ENCODE measurements at places on chromosomes 6 and 20.
A peak's percentile ranks its signal among the peaks of the same experiment; 100 is the strongest.

DNA sequence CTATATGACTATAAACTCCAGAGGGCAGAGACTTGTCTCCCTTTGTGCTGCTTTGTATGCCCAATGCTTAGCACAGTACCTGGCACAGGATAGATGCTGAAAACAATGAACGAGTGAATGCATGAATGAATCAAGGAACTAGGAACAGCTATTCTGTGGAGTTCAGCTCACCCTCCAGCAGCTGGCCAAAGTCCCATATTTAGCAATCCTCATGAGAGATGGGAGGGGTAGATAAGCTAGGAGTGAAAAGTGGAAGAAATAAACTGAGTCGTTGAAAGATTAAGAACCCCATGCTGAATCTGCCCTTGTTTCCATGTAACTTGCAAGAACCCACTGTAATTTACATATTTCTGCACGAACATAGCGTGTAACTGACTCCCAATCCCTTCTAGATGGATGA, 106.5 kb downstream of the MAFB start:
- no peak for DNase-seq

DNA sequence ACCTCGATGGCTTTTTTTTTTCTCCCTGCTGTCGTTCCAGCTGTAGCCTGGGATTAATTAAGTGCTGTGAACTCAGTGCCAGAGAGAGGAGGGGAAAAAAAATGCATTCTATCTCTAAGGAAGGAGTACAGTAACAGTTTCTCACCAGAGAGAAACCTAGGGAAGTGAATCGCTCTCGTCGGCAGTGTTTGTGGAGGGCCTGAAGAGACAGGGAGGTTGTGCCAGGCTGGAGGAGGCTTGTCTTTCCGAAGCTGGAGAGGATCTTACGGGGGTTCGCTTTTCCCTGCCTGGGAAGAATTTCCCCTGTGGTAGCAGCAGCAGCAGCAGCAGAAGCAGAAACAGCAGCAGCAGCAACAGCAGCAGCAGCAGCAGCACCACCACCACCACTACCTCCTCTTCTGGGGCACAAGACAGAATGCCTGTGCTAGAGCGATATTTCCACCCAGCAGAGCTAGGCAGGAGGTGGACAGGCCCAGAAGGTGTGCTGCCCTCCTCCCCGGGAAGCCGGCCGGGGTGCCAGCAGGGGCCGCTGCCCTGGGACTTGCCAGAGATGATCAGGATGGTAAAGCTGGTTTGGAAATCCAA, 186.5 kb downstream of the PDE7B start:
- DNase-seq, result no peak

DNA sequence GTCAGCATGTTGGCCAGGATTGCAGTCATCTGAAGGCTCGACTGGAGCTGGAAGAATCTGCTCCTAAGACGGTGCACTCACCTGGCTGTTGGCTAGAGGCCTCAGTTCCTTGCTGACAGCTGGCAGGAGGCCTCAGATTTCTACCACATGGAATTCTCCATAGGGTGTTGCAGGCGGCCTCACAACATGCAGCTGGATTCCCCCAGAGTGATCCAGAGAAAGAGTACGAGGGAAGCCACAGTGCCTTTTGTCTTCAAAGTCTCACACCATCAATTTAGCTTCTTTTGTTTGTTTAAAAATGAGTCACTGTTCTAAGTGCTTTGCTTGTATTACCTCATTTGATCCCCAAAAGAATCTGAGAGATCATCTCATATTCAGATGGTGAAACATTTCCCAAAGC, 65.5 kb upstream of the FYN start:
- DNase-seq, result no peak

- peak; percentile 40 for DNase-seq
Measured at GRCh38 chr6:37029249-37029971, 24.0 kb downstream of the FGD2 start.

- DNase-seq, result peak; percentile 4
Measured at GRCh38 chr6:122869437-122870024, 80.5 kb downstream of the SMPDL3A start.

GRCh38 chr6:140040396-140040795, 665.9 kb upstream of the CITED2 start:
- no peak for DNase-seq

- no peak for DNase-seq
Measured at GRCh38 chr20:31842471-31843157, 2.8 kb downstream of the FOXS1 start.

DNA sequence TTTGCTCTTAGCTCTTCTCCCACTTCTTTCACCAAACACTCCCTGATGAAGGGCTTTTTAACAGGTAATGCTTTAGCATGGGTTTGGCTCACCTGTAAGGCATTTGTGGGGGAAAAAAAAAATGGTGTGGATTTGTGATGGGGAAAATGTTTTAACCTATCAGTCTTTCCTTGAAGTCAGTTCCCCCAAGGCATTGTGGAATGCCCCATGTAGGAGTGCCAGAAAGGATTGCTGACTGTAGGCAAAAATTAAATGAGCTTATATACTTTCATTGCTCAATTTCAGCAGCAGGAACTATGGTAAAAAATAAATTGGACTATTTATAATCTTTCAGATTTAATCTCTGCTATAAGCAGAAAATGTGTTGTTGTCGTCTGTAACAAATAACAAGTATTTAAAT, 10.6 kb upstream of the SASH1 start:
- no peak for DNase-seq

DNA sequence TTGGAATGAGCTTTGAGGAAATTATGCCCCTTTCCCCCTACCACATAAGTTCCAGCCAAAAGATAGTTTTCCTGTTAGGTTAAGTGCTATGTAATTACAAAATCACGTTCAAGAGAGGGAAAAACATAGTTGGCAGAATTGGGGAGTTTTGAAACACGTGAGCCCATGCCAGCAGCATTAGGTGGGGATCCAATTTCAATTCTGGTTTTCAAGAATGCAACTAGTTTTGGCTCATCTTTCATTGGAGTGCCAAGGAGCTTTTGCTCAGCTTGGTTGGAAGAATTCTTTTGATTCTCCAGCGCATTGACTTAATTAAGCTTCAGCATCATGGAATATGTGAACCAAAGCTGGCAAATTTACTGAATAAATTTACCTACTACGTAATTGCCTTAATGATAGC, 95.9 kb downstream of the SAMD5 start:
- no peak for DNase-seq

DNA sequence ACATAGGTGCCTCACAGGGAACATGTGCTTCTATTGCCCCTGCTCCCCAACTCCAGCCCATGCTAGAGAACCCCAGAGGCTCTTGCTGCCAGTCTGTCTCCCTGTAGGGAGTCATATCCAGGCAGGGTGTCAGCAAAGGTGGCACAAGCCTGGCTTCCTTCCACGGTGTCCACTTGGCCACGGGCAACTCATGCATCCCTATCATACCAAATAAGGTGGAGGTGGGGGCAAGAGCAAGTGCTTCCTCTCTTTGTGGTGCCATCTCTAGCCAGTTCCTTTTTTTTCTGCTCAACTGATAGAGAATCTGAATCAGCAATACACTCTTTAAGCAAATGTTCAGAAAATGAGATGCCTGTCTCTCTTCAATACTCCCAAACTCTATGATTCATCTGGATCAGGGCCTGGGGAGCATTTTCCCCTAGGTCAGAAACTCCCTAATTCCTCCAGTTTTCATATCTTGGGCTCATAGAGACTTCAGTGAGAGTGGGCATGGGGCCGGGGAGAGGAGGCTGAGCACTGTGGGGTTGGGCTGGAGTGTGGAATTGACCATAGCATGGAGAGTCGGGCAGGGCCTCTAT, 105.1 kb upstream of the GPR6 start:
- no peak for DNase-seq

DNA sequence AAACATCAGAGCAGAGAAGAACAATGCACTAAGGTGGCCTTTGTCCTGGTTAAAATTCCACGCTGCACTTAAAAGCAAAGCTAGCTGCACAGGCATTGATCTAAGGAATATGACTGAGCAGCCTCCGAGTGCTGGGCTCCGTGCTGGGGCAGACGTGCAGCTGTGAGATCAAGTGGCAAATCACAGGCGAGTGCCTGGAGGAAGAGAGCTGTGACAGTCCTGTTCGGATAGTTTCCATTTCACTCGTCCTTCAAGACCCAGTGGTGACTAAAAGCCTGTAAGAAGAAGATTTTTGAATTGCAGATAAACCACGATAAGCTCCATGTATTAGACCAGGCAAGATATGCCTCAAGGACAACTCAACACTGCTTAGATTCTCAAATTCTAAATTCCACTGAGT, 247.9 kb downstream of the ANKRD60 start:
- DNase-seq, result no peak

- DNase-seq, result no peak
Measured at GRCh38 chr6:76818451-76818850, 644.8 kb downstream of the HTR1B start.

DNA sequence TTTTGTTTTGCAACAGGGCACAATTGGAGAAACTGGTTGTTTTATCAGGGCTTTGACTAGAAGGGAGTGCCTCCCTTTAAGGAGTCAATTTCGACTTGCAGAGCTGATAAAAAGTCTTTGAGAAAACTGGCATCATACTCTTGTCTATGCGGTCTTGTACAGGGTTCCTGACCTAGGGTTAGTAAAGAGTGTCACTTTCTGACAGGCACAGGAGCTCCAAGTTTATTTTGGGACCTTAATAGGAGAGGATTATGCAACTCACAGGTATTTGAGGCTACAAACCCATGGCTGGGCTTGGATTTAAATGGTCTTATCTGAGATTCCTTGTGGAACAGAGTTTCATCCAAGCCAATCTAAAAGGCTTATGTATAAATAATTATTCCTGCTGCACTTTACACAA, 365.4 kb downstream of the HTR1B start:
- no peak for DNase-seq

- no peak for DNase-seq
Measured at GRCh38 chr6:47714802-47715201, 16.4 kb downstream of the ADGRF4 start.

- DNase-seq, result no peak
Measured at GRCh38 chr6:107784669-107785068, 39.4 kb downstream of the SCML4 start.

GRCh38 chr6:69044534-69044933, 409.5 kb downstream of the ADGRB3 start:
- no peak for DNase-seq

DNA sequence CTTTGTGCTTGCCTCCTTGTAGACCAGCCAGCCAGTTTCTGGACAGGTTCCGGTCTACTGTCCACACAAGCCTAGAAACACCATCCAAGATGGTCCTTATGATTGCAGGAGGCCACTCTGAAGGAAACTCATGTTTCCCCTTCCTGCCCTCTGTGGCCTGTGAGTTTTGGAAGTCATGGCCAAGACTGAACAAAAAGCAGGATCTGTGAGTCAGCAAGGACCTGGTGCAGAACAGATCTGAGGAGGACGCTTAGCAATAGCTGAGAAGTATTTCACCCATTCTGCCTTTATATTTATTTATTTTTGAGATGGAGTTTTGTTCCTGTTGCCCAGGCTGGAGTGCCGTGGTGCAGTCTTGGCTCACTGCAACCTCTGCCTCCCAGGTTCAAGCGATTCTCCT, 134.6 kb upstream of the EEF1E1 start:
- DNase-seq, result no peak

DNA sequence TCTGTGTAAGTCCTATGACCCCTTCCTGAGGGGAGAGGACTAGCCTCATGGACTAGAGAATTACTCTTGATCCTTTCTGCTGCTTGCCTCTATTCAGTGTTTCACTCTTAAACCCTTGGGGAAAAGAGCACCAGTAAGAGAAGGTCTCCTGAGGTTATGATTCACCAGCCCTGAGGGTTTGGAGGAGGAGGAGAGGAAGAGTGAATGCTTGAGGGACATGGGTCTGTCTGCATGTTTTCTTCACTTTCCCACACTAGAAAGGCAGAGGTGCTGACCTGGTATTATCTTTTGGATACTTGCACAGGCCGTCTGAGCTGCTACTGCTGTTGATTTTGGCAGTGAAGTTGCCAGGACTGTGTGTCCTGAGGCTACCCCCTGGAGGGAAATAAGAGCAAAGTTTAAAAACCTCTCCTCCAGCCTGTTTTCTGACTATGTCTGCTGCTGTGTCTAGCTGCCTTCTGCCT, 78.3 kb downstream of the CD109 start:
- peak; percentile 86 for DNase-seq

- DNase-seq, result no peak
Measured at GRCh38 chr20:24966317-24967012, 17.4 kb downstream of the CST7 start.

GRCh38 chr6:1242446-1242845, 69.5 kb upstream of the FOXQ1 start:
- DNase-seq, result no peak

GRCh38 chr20:48603116-48603818, 224.5 kb downstream of the PREX1 start:
- DNase-seq, result no peak

GRCh38 chr6:156826290-156826955, 49.2 kb downstream of the ARID1B start:
- DNase-seq, result no peak

GRCh38 chr6:13012977-13013680, 296.6 kb downstream of the PHACTR1 start:
- DNase-seq, result no peak

GRCh38 chr6:120805276-120805675, 529.0 kb downstream of the TBC1D32 start:
- DNase-seq, result no peak

DNA sequence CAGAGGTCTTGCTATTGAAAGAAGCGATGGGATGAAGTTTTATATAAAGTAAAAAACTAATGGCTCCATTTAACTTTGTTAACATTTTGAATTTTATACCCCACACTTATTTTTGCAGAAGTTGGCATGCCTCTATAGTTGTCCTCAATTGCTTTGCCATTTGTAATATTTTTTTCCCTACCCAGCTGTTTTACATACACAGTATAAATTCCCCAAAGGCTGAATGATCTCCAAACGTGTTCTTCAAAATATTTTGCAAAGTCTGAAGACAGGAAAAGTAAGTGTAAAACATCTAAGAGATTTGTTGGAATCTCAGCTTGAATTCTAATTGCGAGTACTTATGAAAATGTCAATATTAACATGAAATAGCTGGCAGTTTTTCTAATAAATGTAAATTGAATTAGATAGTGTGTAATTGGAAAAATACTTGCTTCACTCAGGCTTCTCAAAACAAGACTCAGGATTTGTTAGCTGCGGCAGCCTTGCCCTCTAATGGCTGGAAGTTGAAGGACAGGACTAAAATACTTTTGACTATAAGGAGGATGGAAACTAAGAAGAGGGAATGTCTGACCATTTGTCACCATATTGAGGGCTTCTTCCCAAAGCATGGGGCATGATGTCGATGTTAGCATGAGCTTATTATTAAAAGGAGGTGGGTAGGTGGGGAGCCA, 226.8 kb downstream of the UST start:
- DNase-seq, result no peak

DNA sequence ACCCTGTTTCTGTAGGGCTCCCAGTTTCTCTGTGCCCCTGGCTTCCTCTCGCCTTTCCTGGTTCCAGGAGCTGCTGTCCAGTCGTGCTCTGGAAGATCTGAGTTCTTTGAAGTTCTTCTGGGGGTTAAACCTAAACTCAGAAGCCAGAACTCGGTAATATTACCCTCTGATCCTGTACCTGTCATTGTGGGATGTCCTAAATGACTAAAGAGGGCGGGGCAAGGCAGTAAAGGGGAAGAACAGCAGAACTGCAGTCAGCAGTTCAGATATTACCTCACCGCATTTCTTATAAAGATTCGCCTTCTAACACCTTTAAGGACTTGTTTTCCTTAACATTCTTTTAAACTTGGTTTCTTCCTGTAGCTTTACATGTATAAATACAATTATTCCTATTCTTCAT, 63.9 kb downstream of the FAM120B start:
- DNase-seq, result no peak

- no peak for DNase-seq
Measured at GRCh38 chr6:85344996-85345395, 104.9 kb upstream of the NT5E start.
